ENCODE measurements at places on chromosomes 5 and 9. TPM values are rescaled to one million over a fixed set of nuclear protein-coding genes. Genes with fewer than 3 reads are reported as not detected.

The WDR36 gene
- total RNA-seq = 97.7 TPM

The ADAMTS2 gene
- not detected for total RNA-seq

The FOXD4 gene
- not detected for total RNA-seq

The STOML2 gene
- 258 TPM for total RNA-seq

The SLC34A1 gene
- not detected for total RNA-seq

The GLDC gene
- 1.1 TPM for total RNA-seq

The FYB1 gene
- 93.7 TPM for total RNA-seq

GRCh38 chr9:2630158-2630557 lies 8.6 kb downstream of the VLDLR start:
- peaks cover 2% of the 10 kb centered on the region for H3K36me3 ChIP-seq
- peaks cover 2% of the 10 kb centered on the region for H3K4me1 ChIP-seq
- no peak overlapping the region for H3K27ac ChIP-seq
- H3K27me3 ChIP-seq = peaks cover 10% of the 10 kb centered on the region

- H3K36me3 ChIP-seq = no peaks in the 10 kb centered on the region
- H3K27ac ChIP-seq = peak within 1 kb of the TSS; percentile 6
- H3K4me1 ChIP-seq = peaks cover 30% of the 10 kb centered on the region
- peak; percentile 64 for DNase-seq
- peak within 1 kb of the TSS; percentile 89 for H3K4me3 ChIP-seq
- peaks cover 66% of the 10 kb centered on the region for H3K27me3 ChIP-seq
Measured at GRCh38 chr5:53480416-53481158, at the start of gene FST. Gene FST (plus strand): TSS chr5:53480629. CDS start chr5:53480792, 163 bp downstream.

DNA sequence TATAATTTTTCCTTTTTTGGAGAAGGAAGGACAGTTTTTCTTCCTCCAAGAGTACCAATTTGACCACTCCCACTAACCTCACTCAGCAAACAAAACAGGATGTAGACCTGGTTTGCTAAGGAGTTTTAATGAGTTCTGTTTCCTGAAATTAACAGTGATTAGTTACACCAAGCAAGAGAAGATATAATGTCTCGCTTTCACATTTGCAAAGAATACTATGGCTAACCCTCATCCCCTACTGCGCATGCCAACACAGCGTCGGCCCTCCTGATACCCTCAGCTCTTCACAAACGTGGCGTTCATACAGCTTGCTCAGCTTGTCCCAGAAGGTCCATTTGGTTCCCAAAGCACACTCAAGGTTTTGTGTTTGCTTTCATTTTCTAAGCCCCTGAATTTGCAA lies 41.9 kb upstream of the IPPK start:
- peaks cover 30% of the 10 kb centered on the region for H3K36me3 ChIP-seq
- H3K27ac ChIP-seq = peak overlapping the region; percentile 91
- peak; percentile 72 for DNase-seq
- H3K27me3 ChIP-seq = no peaks in the 10 kb centered on the region
- H3K4me3 ChIP-seq = peak overlapping the region; percentile 80

DNA sequence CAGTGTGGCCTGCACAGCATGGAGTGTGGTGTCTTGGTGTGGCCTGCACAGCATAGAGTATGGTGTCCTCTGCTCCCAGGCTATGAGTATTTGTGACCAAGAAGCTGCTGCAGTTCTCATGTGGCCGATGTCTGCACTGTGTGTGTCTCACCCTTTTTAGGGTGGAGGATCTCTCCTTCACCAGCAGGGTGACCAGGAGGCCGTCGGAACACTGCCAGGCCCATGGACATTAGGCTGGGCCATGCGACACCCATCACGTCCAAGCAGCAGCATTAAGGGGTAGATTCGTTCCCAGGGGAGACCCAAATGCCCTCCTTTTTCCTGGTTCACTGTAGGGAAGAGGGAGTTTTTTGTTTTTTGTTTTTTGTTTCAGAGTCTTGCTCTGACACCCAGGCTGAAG lies 115.3 kb upstream of the SPIN1 start:
- peaks cover 4% of the 10 kb centered on the region for H3K4me1 ChIP-seq
- no peaks in the 10 kb centered on the region for H3K36me3 ChIP-seq
- DNase-seq = no peak
- H3K4me3 ChIP-seq = no peak overlapping the region
- H3K27me3 ChIP-seq = no peaks in the 10 kb centered on the region

DNA sequence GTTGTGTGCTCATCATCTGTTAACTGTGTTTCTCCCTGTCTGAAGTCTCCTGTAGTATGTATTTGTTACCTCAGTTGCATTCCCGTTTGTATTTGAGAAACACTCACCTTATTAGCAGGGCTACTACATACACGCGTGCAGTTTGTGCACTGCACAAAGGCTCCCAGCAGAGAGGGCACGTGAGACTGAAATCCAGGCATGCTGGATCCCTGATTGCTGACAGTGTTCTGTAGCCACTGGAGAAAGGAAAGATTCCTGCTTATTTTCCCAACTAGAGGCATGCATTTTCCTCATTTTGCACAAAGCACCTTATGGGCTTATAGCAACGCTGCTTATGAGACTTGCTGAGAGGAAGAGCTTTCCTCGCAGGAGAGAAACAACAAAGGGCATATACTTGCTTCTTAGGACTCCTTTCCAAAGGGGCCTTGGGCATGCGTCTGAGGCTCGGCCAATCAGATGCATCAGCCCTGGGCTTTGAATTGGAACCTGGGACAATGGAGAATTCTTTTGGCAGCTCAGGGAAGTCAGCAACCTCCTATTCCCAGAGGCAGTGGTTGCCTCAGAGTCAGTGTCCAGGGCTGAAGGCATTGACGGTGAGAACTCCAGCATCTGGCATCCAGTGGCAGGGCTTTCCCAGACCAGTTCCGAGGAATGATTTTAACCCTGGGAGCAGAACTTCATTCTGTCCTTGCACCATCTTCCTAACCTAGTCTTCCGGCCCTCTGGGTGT lies 9.9 kb upstream of the MEGF10 start:
- no peak overlapping the region for H3K4me3 ChIP-seq
- no peaks in the 10 kb centered on the region for H3K4me1 ChIP-seq
- DNase-seq = no peak
- H3K27ac ChIP-seq = no peak overlapping the region
- H3K36me3 ChIP-seq = no peaks in the 10 kb centered on the region

- DNase-seq = no peak
- no peak overlapping the region for H3K4me3 ChIP-seq
- no peaks in the 10 kb centered on the region for H3K27me3 ChIP-seq
- no peak overlapping the region for H3K27ac ChIP-seq
- no peaks in the 10 kb centered on the region for H3K4me1 ChIP-seq
Measured at GRCh38 chr5:109315245-109315644, 94.5 kb downstream of the PJA2 start.

DNA sequence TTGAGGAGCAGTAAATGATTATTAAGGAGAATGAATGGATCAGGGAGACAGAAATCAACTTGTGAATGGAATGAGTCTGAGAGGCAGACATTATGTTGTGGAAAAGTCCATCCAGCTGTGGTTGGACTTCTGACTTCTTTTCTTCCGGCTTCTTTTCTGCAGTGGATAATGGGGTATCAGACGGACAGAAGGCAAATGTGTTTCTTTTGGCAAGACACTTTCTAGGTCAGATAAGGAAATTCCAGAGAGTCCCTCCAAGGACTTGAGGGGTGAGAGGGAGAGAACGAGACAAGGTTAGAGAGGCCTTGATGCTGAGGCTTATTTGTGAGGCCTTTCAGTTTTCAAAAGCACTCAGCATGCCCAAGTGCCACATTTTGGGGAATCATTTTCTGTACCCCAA lies 17.1 kb upstream of the GRHPR start:
- no peaks in the 10 kb centered on the region for H3K36me3 ChIP-seq
- peaks cover 7% of the 10 kb centered on the region for H3K4me1 ChIP-seq

DNA sequence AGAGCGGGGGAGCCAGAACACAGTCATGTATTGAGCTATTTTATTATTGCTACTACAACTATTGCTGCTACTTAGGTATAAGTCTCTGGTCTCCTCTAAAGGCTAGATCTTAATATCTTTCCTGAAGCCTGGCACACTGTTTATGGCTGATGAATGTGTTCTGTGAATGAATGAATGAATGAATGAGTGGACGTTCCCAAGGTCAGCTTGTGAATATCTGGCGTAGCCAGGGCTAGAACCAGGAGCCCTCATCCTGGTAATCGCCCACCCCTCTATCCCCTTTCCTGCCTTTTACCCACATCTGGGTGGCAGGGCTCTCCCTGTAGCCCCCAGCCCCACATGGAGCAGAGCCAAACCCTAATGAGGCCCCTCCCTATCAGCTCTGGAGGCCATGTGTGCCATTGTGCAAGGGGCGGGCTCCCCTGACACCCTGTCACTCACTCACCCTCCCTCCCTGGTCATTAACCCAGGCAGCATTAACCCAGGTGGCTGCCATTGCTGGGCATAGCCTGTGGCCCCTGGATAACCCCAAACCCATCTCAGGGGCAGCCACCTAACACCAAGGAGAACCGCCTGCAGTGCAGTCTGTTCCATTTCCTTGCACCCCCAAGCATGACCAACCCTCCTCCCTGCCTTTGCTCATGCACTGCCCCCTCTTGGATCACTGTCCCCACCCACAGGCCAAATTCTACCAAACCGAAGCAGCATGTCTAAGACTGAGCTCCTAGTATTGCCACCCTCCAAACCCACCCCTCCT lies 2.0 kb upstream of the AKNA start:
- peaks cover 52% of the 10 kb centered on the region for H3K36me3 ChIP-seq
- H3K27ac ChIP-seq = peak overlapping the region; percentile 93
- no peak for DNase-seq
- peaks cover 57% of the 10 kb centered on the region for H3K4me1 ChIP-seq

Data from activated CD4-positive, alpha-beta T cell treated with anti-CD3 and anti-CD28 coated beads, Interleukin-2, amount 10 ng/mL, durations not matched to agents 24 days and 14 days (primary cell).